ENCODE measurements at places on chromosomes 4 and X. TPM values are rescaled to one million over a fixed set of nuclear protein-coding genes. Genes with fewer than 3 reads are reported as not detected.

- no peaks in the 10 kb centered on the region for H3K36me3 ChIP-seq
- H3K27ac ChIP-seq = no peak overlapping the region
- no peak for DNase-seq
- H3K4me1 ChIP-seq = no peaks in the 10 kb centered on the region
- no peaks in the 10 kb centered on the region for H3K27me3 ChIP-seq
Observed at GRCh38 chrX:110427076-110427475, 68.4 kb downstream of the RTL9 start.

DNA sequence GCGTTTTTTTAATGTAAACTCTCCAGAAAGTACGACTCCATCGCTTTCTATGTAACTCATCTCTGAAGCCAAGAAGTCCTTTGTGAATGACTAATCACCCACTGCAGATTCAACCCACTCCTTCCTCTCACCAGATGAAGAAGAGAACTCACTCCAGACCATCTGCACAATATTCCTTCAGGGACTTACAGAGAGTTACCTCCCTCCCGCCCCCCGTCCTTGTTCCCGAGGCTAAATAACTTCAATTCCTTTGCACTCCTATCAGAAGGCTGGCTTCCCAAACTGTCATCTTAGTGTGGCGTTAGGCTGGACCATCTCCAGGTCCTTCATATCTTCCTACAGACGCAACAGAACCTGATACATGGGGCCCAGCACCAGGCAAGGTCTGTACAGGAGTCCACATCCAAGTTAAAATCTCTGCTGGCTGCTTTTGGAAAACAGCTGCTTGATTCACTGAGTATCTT is 82.4 kb downstream of the AFAP1 start:
- H3K27ac ChIP-seq = no peak overlapping the region
- no peak overlapping the region for H3K4me3 ChIP-seq
- no peak for DNase-seq
- H3K4me1 ChIP-seq = peaks cover 4% of the 10 kb centered on the region

- H3K27ac ChIP-seq = no peak overlapping the region
- peak; percentile 78 for DNase-seq
- peaks cover 13% of the 10 kb centered on the region for H3K4me1 ChIP-seq
- H3K27me3 ChIP-seq = no peaks in the 10 kb centered on the region
Observed at GRCh38 chr4:38860788-38861424, 4.3 kb upstream of the TLR6 start.

Gene PRSS12
- 9.2 TPM for total RNA-seq

DNA sequence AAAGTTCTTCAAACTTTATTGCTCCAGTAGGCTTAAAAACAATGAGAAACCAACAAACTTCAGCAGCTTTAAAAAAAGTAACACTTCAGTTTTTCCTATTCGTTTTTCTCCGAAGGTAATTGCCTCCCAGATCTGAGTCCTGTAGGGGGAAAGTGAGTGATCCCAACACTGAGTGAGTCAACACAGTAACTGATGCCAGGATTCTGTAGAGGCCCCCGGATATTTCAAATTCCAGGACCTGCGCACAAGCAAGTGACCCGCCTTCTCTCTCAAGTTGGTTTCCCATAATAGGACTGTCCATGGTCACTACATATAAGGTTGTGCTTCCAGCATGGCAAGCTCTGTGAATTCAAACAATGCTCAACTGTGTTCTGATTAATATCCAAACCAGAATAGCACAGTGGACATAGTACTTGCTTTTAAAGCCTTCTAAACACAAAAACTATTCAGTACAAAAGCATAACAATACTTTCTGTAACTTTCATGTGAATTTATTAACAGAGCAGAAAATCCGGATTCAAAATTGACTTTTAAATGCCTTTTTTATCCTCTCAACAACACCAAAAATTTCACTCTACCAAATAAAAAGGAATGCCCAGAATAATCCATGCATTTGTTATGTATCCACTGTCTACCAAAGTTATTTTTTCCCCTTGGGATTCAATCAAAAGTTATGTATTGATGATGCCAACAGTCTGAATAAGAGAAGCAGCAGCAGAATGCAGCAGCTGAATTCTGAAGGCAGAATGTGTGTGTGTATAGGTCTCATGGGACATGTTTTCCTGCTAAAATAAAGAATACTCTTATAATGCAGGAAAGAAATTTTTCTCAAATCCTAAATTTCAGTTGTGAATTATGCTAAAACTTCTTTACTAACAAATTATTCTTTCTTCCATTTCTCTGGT is at the start of gene DMD:
Gene DMD, minus strand, starts transcription at position 194 of the 905 bp plus-strand sequence. CDS start 237 bp downstream, outside the sequence.
- peak; percentile 57 for DNase-seq
- no peaks in the 10 kb centered on the region for H3K27me3 ChIP-seq
- H3K4me1 ChIP-seq = no peaks in the 10 kb centered on the region
- H3K36me3 ChIP-seq = no peaks in the 10 kb centered on the region
- peak within 1 kb of the TSS; percentile 25 for H3K4me3 ChIP-seq
- H3K27ac ChIP-seq = no peak within 1 kb of the TSS

- no peaks in the 10 kb centered on the region for H3K4me1 ChIP-seq
- H3K4me3 ChIP-seq = no peak overlapping the region
- no peak for DNase-seq
- no peaks in the 10 kb centered on the region for H3K36me3 ChIP-seq
- H3K27me3 ChIP-seq = no peaks in the 10 kb centered on the region
Observed at GRCh38 chrX:150100261-150100660, 162.0 kb upstream of the EOLA2 start.

DNA sequence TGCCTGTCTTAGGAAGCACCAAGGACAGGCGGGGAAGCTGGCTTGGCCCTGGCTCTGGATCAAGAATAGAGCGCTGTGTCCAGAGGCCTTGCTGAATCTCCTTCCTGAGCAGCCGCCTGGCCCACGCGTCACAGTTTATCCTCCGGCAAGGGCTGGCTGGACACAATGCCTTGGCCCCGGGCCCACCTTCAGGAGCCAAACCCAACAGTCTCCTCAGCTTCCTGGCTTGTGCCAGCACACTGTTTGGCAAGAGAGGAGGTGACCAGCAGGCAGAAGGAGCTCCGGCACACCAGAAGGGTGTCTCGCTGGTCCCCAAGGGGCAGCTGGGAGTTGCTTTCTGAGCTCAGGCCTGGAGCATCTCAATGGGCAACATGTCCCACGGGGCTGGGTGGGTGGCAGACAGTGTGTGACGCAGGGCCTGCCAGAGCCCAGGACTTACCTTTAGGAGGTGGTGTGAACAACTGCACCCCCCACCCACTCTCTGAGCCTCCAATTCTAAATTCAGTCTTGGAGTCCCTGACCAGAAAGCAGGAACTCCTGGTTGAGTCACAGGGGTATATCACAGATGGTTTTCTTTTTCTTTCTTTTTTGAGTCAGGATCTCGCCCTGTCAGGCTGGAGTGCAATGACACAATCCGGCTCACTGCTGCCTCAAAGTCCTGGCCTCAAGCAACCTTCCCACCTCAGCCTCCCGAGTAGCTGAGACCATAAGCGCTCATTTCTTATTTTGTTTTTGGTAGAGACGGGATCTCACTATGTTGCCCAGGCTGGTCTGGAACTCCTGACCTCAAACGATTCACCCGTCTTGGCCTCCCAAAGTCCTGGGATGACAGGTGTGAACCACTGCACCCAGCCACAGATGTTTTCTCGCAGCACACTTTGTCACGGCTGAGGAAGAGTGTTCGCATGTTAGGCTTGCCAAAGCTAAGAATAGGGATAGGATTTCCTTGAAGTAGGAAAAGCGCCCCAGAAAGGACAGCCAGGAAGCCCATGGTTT is 361.2 kb downstream of the BCOR start:
- no peaks in the 10 kb centered on the region for H3K36me3 ChIP-seq
- no peak overlapping the region for H3K4me3 ChIP-seq
- H3K27me3 ChIP-seq = no peaks in the 10 kb centered on the region
- no peak overlapping the region for H3K27ac ChIP-seq

GRCh38 chr4:38672397-38673129 is 8.6 kb downstream of the KLF3 start:
- no peak for DNase-seq
- H3K4me1 ChIP-seq = peaks cover 92% of the 10 kb centered on the region
- H3K4me3 ChIP-seq = no peak overlapping the region
- no peaks in the 10 kb centered on the region for H3K36me3 ChIP-seq
- peak overlapping the region; percentile 79 for H3K27ac ChIP-seq

GRCh38 chrX:6851140-6851539 is 296.4 kb upstream of the STS start:
- H3K4me3 ChIP-seq = no peak overlapping the region
- H3K36me3 ChIP-seq = no peaks in the 10 kb centered on the region
- H3K27ac ChIP-seq = no peak overlapping the region
- H3K4me1 ChIP-seq = no peaks in the 10 kb centered on the region

Gene SLC10A4
- total RNA-seq = 0.72 TPM

DNA sequence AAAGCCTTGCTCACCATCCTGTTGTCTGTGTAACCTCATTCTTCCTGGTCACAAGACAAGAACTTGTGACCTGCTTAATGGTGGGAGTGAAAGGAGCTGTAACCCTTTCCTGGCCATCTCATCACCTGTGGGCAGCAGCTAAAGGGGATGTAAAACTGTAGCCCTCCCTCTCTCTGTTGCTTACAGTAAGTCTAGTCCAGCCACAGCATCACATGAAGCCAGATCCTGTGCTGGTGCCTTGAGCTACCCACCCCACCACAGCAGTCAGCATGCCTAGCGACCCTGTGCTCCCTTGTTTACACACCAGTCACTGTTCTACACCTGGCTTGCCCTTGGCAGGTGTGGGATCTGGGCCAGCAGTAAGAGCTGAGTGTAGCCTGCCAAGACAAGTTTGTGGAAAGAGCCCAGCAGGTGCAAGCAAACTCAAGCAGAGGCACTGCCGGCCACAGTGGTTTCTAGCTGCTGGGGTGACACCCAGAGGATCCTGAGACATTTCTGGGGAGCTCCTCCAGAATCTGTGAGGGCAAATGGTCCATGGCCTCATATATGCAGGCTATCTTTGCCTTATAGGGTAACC is 41.0 kb downstream of the UGT2B28 start:
- peak; percentile 26 for DNase-seq
- no peaks in the 10 kb centered on the region for H3K4me1 ChIP-seq
- no peak overlapping the region for H3K4me3 ChIP-seq
- no peaks in the 10 kb centered on the region for H3K27me3 ChIP-seq

Gene LUZP4
- total RNA-seq = not detected

GRCh38 chr4:54315561-54316538 is 86.8 kb downstream of the PDGFRA start:
- DNase-seq = no peak
- no peaks in the 10 kb centered on the region for H3K27me3 ChIP-seq
- no peak overlapping the region for H3K27ac ChIP-seq
- H3K4me1 ChIP-seq = no peaks in the 10 kb centered on the region
- no peak overlapping the region for H3K4me3 ChIP-seq
- no peaks in the 10 kb centered on the region for H3K36me3 ChIP-seq

Gene UGT8
- total RNA-seq = 2.0 TPM

GRCh38 chr4:87219632-87220093 is 755 bp downstream of the KLHL8 start:
- H3K36me3 ChIP-seq = no peaks in the 10 kb centered on the region
- peak overlapping the region; percentile 90 for H3K4me3 ChIP-seq
- peak overlapping the region; percentile 97 for H3K27ac ChIP-seq
- peaks cover 10% of the 10 kb centered on the region for H3K4me1 ChIP-seq
- peak; percentile 90 for DNase-seq
- no peaks in the 10 kb centered on the region for H3K27me3 ChIP-seq

Gene SERPINA7
- total RNA-seq = not detected

- DNase-seq = no peak
- H3K27me3 ChIP-seq = no peaks in the 10 kb centered on the region
- H3K4me3 ChIP-seq = no peak overlapping the region
- H3K27ac ChIP-seq = no peak overlapping the region
- no peaks in the 10 kb centered on the region for H3K36me3 ChIP-seq
Observed at GRCh38 chr4:172061204-172061603, 248.0 kb downstream of the GALNTL6 start.
